ENCODE measurements at places on chromosomes 12 and 14.

GRCh38 chr12:51925346-51926063, 18.2 kb downstream of the ACVRL1 start:
- DNase-seq, result no peak

GRCh38 chr14:81440041-81440440, 39.9 kb upstream of the STON2 start:
- no peak for DNase-seq

DNA sequence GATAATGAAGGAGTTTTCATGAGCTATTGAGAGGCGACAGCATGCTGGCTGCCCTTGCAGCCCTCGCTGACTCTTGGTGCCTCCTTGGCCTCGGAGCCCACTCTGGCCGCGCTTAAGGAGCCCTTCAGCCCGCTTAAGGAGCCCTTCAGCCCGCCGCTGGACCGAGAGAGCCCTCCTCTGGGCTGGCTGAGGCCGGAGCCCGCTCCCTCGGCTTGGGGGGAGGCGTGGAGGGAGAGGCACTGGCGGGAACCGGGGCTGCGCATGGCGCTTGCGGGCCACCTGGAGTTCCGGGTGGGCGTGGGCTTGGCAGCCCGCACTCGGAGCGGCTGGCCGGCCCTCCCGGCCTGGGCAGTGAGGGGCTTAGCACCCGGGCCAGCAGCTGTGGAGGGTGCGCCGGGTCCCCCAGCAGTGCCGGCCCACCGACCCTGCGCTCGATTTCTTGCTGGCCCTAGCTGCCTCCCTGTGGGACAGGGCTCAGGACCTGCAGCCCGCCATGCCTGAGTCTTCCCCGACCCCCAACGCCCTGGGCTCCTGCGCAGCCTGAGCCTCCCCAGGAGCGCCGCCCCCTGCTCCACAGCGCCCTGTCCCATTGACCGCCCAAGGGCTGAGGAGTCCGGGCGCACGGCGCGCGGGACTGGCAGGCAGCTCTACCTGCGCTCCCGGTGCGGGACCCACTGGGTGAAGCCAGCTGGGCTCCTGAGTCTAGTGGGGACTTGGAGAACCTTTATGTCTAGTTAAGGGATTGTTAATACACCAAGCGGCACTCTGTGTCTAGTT, 20.1 kb upstream of the PAWR start:
- no peak for DNase-seq

DNA sequence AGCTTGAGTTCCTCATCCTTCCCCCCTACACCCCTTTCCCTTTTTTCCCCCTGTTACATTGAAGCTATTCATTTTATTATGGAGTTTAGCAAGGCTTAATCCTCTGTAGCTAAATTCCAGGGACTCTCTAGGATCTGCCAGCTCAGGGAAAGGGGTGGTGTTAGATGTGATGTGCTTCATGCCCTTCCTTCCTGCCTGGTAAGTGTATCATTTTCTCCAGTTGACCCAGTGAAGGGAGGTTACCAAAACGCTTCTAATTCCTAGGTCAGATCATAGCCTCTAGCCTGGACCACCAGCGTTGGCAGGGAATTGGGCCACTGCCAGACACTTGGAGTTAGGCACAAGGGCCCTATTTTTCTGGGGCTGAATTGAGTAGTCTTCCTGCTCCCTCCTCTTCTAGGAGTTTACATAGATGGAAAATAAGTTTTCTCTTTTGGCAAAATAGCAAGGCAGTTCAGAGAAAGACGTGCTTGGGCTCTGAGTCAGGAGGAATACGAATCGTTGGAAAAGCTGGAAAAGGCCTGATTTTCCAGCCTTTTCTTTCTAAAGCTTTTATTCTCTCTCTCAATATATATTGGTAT, 88.3 kb downstream of the NPAS3 start:
- DNase-seq, result no peak

DNA sequence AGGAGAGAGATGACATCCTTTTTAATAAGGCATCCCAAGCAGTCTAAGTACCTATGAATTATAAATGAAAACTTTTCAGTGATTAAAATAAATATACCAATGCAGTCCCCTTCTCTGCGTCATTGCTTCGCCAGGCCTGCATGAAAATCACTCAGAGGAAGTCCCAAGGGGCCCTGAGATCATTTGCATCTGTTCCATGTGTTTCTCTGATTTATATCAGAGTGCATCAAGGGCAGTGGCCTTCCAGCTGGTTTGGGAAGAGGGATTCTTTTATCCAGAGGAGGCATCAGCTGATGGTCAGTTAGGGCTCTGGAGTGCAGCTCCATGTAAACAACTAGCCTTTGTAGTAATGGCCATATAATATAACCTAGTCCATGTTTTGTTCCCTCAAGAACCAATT, 210.1 kb downstream of the RGS6 start:
- no peak for DNase-seq

GRCh38 chr12:104122298-104122697, 15.7 kb downstream of the NFYB start:
- no peak for DNase-seq

- DNase-seq, result no peak
These were observed 155.0 kb downstream of the CRADD start for GRCh38 chr12:93832131-93832530.

DNA sequence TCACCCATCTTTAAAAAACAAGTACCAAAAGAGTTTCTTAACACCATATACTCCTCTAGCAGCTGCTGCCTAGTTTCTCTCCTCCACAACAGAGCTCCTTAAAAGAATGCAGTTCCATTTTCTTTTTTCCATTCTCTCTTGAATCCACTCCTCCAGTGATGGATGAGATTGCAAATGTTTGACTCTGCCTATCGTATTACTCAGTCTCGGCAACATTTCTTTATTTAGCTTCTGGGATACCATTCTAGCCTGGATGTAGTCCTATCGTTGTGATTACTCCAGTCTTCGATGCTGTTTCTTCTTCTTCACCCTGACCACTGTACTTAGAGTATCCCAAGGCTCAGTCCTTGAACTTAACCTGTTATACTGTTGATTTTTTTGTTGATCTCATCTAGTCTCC, 30.8 kb downstream of the CAND1 start:
- DNase-seq, result no peak

GRCh38 chr12:118238888-118239287, 103.0 kb downstream of the PEBP1 start:
- DNase-seq, result no peak

GRCh38 chr14:53399057-53399456, 245.9 kb upstream of the DDHD1 start:
- no peak for DNase-seq

DNA sequence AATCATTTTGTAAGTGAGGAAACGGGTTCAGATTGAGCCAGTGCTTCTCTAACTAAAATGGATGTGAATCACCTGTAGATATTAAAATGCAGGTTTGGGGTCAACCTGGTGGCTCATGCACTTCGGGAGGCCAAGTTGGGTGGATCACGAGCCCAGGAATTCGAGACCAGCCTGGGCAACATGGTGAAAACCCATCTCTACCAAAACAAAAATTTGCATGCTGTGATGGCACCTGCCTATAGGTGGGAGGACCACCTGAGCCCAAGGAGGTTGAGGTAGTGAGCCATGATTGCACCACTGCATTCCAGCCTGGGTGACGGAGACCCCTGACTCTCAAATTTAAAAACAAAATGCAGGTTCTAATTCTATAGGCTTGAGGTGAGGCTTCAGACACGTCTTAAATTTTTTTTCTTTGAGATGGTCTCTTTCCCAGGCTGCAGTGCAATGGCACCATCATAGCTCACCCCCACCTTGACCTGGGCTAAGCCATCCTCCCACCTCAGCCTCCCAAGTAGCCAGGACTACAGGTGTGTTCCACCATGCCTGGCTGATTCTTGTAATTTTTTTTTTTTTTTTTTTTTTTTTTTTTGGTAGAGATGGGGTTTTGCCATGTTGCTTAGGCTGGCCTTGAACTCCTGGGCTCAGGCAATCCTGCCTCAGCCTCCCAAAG, 9.0 kb downstream of the TUBA1C start:
- no peak for DNase-seq

DNA sequence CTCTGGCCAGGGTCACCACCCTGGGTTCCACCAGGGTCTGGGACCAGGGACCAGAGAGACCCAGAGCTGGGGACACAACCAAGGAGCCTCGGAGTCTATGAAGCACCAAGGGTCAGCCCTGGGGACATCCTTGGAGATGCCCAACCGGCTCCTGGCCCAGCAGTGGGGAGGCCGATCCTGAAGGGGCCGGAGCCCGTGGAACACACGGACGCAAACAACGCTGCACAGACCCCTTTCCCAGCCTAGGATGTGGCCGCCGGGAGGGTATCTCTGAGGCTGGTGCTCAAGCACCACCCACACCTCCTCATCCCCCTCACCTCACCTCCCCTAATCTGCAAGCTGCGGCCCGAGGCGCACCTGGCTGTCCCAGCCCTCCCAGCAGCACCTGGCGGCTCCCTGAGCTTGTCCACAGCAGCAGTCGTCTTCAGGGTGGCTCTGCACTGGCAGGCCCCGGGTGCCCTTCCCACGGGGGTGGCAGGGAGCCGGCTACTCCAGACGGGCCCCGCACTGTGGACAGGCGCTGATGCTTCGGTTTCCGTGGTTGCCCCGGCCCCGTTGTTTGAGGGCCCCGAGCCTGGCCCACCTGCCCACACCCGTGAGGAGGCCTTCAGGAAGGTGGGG, 146.8 kb upstream of the C14orf180 start:
- no peak for DNase-seq

DNA sequence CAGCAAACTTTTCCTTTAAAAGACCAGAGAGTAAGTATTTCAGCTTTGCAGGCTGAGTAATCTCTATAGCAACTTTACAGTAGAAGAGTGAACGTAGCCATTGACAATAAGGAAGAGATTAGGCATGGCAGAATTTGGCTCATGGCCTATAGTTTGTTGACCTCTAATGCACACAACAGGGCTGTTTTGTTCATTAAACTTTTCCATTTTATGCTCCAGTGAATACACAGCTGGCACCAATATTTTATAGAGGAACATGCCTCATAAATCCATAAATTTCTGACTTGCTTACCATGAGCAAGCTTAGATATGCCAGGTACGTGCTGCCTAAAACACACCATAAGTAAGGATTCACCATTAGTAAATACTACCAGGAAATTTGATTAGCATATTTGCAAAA, 609.0 kb upstream of the STXBP6 start:
- DNase-seq, result no peak

DNA sequence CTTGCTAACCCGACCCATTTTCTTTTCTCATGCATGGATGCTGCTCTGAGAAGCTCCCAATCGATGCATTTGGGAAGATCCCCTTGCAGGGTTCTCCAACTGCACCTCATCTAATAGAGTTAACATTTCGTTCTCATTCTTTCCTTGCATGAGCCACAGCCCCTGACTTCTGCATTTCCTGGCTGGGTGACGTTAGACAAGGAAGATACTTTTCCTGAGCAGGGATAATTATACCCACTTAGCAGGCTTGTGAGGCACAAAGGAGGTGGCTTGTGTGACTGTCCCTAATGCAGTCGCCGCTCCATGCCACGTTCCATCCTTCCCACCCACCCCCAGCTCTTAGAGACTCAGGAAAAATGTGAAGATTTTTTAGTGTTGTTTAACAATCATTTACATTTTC, 195.1 kb downstream of the CHST11 start:
- no peak for DNase-seq

- no peak for DNase-seq
These were observed 66.0 kb downstream of the TMTC3 start for GRCh38 chr12:88207921-88208620.

- DNase-seq, result no peak
These were observed 114.9 kb downstream of the HELB start for GRCh38 chr12:66417217-66417616.

DNA sequence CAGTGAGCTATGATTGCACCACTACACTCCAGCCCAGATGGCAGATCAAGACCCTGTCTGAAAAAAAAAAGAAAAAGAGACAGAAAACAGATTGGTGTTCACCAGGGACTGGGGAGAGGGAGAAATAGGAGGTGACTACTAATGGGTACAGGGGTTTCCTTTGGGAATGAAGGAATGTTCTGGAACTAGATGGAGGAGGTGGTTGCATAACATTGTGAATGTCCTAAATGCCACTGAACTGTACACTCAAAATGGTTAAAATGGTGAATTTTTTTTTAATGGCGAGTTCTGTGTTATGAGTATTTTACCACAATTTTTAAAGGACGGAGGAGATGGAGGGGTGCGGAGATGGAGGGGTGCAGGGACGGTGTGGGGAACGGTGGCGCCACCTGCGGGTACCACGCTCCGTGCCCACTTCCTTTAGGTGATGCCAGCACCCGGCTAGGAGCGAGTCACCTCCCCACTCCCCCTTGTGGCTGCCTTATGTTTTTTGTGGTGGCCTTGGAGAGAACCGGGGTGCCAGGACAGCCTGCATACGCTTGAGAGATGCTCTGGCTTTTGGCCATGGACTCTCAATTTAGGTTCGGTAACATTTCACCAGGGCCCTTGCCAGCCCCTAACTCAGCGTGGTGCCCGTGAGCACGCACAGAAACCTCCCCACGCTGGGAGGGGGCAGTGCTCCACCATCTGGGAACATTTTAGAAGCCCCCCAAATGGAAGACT, 16.1 kb downstream of the UBC start:
- DNase-seq, result peak; percentile 91

DNA sequence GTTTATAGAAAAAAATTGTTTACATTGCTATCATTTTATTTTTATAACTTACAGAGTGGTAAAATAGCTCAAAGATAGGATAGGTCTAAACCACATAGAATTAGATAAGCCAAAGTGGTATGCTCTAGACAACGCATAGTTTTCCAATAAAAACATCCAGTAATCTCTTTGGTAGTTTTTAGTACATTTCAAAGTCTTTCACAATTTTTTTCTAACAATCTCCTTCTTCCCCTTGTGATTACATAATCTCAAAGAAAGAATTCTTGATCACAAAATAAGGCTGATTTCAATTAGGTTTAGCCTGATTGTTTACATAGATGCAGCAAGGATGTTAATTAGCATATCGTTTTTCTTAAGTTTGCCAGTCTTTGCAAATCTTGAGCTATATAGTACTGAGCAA, 460.0 kb downstream of the FUT8 start:
- no peak for DNase-seq

DNA sequence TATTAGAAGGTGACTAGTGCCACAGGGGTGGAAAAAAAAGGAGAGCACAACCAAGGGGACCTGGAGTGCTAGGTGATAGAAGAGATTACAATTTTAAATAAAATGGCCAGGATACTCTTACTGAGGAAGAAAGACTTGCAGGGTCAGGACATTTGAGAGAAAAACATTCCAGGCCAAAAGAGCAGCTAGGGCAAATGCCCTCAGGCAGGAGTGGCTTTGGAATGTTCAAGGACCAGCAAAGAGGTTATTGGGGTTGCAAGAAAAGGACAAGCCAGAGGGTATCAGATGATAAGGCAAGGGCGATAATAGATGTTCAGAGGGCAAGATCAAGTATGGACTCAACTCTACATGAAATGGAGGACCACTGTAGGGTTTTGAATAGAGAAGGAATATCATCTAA, 146.4 kb downstream of the KIF21A start:
- no peak for DNase-seq

- no peak for DNase-seq
These were observed 246.6 kb downstream of the BCL11B start for GRCh38 chr14:99025418-99025817.

Data from activated CD4-positive, alpha-beta T cell treated with anti-CD3 and anti-CD28 coated beads, Interleukin-10, Interleukin-2, amounts not matched to agents 100 ng/mL and 50 ng/mL, durations not matched to agents 16 hours and 8 hours (primary cell).